ENCODE measurements at places on chromosomes 12 and 14.

DNA sequence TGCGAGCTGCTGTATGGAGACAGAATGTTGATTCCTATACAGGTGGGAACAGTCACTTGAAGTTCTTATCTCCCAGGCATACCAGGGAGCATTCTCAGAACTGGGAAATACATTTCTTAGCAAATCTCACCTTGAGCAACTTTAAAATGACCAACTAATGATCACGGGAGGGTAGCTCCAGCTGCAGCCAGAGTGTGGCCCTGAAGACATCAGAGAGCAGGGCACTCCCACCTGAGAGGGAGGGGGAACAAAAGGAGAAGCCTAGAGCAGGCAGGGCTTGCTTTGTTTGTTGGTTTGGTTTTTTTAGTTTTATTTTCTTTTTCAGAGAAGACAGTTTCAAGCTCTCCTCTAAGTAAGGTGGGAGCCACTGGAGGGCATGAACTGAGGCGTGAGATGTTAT, 101.1 kb downstream of the OTX2 start:
- no peak for DNase-seq

DNA sequence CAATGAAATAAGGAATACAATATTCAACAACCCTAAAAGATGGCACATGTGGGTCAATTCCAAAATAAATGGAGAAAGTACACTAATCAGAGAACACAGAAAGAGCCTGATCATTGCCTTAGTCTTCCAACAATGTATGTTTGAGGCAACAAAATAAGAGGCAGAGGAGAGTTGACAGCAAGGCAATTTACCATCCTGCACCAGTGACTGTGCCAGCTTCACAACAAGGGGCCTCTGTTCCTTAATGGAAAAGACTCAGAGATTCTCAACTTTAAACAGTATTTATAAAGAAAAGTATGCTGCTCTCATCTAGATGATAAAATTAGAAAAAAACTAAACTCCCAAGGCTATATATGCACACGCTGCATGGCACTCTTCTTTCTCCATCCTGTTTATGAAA, 25.9 kb downstream of the EPS8 start:
- no peak for DNase-seq

DNA sequence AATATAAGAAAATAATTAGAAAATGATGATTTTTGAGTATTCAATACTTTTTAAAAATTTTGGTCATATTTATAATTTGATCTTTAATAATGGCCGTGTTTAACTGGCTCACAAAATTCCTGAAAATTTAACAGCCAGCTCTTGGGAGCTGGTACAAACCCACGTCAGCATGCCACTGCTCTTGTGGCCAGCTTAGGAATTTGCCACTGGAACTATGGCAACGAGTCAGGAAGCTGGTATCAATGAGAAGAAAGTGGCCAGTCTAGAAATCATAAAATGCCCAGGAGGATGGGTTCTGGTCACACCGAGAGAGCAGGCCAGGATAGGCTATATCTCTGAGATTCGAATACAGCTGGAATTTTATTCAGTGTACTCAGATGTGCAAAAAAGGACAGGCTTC, 72.2 kb upstream of the PLEKHG3 start:
- no peak for DNase-seq

DNA sequence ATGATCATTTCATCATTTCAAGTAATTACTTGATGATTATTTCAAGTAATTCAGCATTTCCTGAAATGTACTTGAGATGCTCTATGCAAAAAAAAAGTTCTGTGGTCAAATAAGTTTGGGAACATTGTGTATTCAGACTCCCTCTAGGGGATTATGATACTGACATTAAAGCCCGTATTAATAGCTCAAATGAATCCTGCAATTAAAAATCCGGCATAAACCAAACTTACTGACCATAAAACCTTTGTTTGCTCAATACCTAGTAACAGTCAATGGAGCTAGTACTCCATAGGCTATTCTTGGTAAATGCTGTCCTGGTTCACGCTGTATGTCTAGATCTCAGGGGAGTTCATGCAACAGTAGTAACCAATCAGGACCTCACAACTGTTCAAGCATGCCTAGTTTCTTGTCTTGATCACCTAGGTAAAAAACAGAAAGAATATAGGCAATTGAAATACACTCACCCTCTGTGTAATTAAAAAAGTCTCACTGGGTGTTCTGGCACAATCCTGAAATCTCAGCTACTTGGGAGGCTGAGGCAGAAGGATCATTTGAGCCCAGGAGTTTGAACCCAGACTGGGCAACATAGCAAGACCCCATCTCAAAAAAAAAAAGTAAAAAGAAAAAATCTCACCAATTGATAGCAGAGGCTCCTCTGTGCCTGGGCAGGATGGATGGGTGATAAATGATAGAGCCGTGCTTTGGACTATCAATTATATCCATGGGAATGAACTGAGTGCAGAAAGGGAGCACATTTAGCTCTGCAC, 14.1 kb downstream of the ALDH1L2 start:
- DNase-seq = no peak

DNA sequence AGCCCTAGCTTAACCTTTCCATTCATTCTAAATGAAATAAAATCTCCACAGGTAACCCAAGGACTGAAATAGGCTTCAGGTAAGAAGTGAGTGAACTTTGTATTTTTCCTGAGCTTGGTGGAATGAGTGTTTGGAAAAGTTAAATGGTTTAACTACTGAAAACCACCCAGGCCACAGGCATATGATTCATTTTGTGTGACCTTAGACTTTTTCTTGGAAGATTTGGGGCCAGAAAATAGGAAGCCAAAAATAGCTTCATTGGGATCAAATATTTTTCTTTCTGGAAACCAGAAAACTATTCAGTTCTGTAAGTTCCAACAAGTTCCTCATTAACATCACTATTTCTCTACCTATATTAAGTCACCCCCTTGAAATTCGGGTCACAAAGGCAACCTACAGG, 212.6 kb downstream of the PCNX1 start:
- DNase-seq = no peak
